ENCODE measurements at places on chromosomes 6 and 20. TPM values are rescaled to one million over a fixed set of nuclear protein-coding genes. Genes with fewer than 3 reads are reported as not detected.

GRCh38 chr20:1335961-1336698 is 7.2 kb upstream of the SDCBP2 start:
- DNase-seq, result no peak

DNA sequence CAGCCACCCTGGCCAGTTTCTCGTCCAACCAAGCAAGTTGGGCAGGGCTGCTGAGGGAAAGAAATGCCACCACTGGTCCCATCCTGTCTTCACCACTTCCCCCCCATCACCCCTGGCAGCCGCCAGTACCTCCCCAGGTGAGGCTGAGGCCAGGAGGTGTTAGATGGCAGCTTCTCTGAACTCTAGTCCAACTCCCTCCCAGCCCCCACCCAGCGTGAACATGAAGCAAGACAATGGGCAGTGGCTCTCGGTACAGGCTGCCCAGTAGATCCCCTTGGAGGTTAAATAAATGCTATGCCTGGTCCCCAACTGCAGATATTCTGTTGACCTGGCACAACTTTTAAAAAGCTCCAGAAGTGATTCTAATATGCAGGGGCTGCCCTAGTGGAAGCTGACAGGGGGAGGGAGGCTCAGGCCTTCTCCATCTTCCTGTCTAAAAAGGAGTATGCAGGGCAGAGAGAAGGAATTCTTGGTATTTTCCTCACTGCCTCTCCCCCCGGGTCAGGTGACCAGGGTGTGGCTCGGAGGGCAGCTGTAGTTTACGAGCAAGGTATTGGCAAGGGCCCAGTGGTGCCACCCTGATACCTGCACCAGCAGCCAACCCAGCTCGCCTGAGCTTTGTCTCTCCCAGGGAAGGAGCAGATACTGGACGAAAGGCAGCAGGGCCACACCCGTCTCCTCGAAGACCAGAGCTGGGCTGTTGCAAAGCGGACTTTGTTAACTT is 25.7 kb downstream of the KCNK5 start:
- no peak for DNase-seq

- no peak for DNase-seq
These were observed 18.3 kb downstream of the SLC16A10 start for GRCh38 chr6:111105578-111105977.

GRCh38 chr20:46483879-46484278 is 29.5 kb downstream of the ZNF334 start:
- DNase-seq, result no peak

- DNase-seq, result no peak
These were observed 4.9 kb upstream of the NELFCD start for GRCh38 chr20:58976061-58976730.

DNA sequence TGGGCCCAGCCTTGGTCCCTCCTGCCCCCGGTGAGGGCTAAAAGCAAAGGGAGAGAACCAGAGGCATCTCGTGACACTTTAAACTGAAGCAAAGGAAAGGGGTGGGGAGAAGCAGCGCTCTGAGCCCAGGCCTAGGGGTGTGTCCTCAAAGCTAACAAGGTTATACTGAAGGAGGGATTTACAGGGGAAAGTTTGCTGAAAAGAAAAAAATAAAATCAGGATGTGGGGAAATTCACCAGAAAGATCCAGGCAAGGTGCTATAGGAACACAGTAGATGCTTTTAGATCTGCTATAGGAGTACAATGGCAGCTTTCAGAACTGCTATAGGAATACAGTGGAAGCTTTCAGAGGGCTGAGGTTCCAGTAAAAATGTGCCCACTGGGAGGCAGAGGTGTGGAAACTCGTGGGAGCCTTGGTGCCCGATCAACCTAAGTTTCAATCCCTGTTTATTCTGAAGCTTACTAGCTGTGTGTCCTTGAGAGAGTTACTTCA is at the start of gene COL9A1:
Gene COL9A1, minus strand, starts transcription at position 51 of the 492 bp plus-strand sequence. CDS start 160 bp downstream, outside the sequence.
- no peak for DNase-seq

GRCh38 chr6:43368259-43369160 is 937 bp downstream of the ZNF318 start:
- no peak for DNase-seq

GRCh38 chr6:143187238-143187923 is 126.7 kb downstream of the AIG1 start:
- no peak for DNase-seq

GRCh38 chr6:166927240-166927934 is 29.0 kb downstream of the RNASET2 start:
- peak; percentile 25 for DNase-seq

The IL17F gene
- total RNA-seq, result not detected

The PROCR gene
- total RNA-seq, result 5.8 TPM

The DCDC2 gene
- total RNA-seq, result 5.5 TPM

The ARFGAP1 gene
- 132 TPM for total RNA-seq

The TTK gene
- total RNA-seq, result 13.4 TPM

The HRH3 gene
- 0.24 TPM for total RNA-seq

The CFAP61 gene
- total RNA-seq, result 0.52 TPM

The TCP11 gene
- not detected for total RNA-seq
